Epithelial cell of umbilical artery (primary cell): ENCODE measurements at places on chromosomes 3 and 15. TPM values are rescaled to one million over a fixed set of nuclear protein-coding genes. Genes with fewer than 3 reads are reported as not detected.

The CD86 gene
- not detected in 2 replicates for total RNA-seq

The GOLGA8M gene
- 1.9 TPM in 1 of 2 replicates, not detected in the other for total RNA-seq

The LRRC15 gene
- not detected in 2 replicates for total RNA-seq

The SFMBT1 gene
- 4.2 and 7.0 TPM in 2 replicates for total RNA-seq

The DOCK3 gene
- under 0.01 TPM in 2 replicates for total RNA-seq

The TTLL13 gene
- total RNA-seq: 0.15 TPM in 1 of 2 replicates, not detected in the other
